Progenitor cell of endocrine pancreas (in vitro differentiated cells): ENCODE measurements at places on chromosomes 1 and 21. TPM values are rescaled to one million over a fixed set of nuclear protein-coding genes. Genes with fewer than 3 reads are reported as not detected.

DNA sequence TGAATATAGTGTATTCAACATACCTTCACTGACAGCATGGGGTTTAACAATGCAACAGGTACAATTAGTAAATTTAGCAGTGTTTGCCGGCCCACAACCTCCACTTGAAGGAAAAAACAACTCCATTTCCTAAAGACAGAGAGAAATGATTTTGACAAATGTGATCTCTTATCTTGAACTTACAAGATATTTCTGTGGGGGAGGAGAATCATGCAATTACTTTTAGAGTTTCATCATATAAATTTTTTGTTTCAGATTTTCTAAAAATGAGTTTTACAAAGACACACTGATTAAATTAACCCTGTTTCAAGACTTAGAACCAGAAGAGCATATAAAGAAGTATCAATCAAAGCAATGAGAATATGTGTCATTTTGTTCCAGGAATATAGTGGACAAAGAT lies 80.3 kb downstream of the NME7 start:
- no peak overlapping the region for H3K4me3 ChIP-seq
- H3K36me3 ChIP-seq, result peaks cover 34% of the 10 kb centered on the region
- no peak for DNase-seq

SYCP1 gene
- total RNA-seq, result not detected in 2 replicates

CDC20 gene
- 49.4 and 50.9 TPM in 2 replicates for total RNA-seq

C1QTNF12 gene
- total RNA-seq, result 1.7 and 2.7 TPM in 2 replicates

FLG gene
- not detected in 2 replicates for total RNA-seq
